Adrenal gland (tissue), 19 donors: ENCODE measurements at places on chromosomes 16 and 17. TPM values are rescaled to one million over a fixed set of nuclear protein-coding genes. Genes with fewer than 3 reads are reported as not detected.

Gene NPIPA3
- 1.3 TPM for total RNA-seq

Gene KRTAP4-1
- not detected for total RNA-seq

Gene MAP2K3
- total RNA-seq: 28.5 TPM

Gene HEATR9
- not detected for total RNA-seq

Gene CHST4
- total RNA-seq: 0.83 TPM

GRCh38 chr17:59785091-59785799, 77.8 kb downstream of the VMP1 start:
- H3K4me1 ChIP-seq: peaks cover 58% of the 10 kb centered on the region
- H3K27me3 ChIP-seq: no peaks in the 10 kb centered on the region
- no peak for DNase-seq
- peak overlapping the region; percentile 96 for H3K27ac ChIP-seq

GRCh38 chr16:24972608-24973220, 42.5 kb downstream of the ARHGAP17 start:
- H3K36me3 ChIP-seq: peaks cover 52% of the 10 kb centered on the region
- H3K4me3 ChIP-seq: no peak overlapping the region
- peaks cover 18% of the 10 kb centered on the region for H3K4me1 ChIP-seq
- no peak for DNase-seq
- no peaks in the 10 kb centered on the region for H3K27me3 ChIP-seq

GRCh38 chr16:87095271-87095670, 221.9 kb downstream of the C16orf95 start:
- no peaks in the 10 kb centered on the region for H3K36me3 ChIP-seq
- no peak overlapping the region for H3K27ac ChIP-seq
- H3K4me1 ChIP-seq: no peaks in the 10 kb centered on the region
- H3K4me3 ChIP-seq: no peak overlapping the region
- DNase-seq: no peak
